ENCODE measurements at places on chromosomes 11 and 22. TPM values are rescaled to one million over a fixed set of nuclear protein-coding genes. Genes with fewer than 3 reads are reported as not detected.

DNA sequence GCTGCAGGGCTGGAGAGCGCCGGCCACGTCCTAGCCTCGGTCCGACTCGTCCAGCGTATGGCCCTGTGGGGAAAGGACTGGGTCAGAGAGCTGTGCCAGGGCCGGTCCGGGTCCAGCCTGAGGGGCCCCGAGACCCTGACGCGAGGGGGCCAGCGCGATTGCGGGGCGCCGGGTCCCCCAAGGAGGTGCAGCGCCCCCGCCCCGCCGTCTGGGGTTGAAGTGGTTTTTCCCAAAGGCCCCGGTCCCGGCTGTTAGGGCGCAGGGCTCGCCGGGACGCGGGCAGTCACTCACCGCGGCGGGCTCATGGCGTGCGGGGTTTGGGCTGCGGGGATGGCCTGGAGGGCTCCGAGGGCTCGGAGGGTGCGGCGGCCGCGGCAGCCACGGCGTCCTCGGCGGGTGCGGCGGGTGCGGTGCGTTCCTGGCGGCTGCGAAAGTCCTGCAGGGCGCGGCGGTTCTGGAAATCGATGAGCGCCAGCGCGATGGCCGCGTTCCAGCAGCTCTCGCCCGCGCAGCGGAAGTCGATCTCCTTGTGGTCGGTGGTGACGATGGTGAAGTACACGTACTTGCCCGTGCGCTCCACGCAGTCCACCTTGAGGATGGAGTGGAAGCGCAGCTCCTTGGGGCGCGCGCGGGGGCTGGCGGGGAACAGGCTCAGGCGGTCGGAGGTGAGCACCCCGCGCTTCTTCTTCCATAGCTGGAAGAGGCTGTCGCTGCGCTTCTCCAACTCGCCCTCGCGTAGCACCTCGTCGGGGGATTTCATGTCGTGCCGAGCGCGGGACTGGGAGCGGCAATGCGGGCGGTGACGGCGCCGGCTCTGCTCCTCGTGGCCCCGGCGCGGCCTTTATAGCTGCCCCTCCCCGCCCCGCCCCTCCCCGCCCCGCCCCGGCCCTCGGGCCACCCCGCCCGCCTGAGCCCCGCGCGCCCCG lies at the start of gene PHLDA2:
PHLDA2 (minus strand) TSS at position 816 of the 926 bp plus-strand sequence; CDS start at position 760, 56 bp downstream.
- DNase-seq = peak; percentile 55
- no peaks in the 10 kb centered on the region for H3K36me3 ChIP-seq
- H3K27ac ChIP-seq = no peak within 1 kb of the TSS
- H3K27me3 ChIP-seq = peaks cover 3% of the 10 kb centered on the region
- H3K4me3 ChIP-seq = peak within 1 kb of the TSS; percentile 61

- H3K4me1 ChIP-seq = no peaks in the 10 kb centered on the region
- H3K27ac ChIP-seq = no peak overlapping the region
- DNase-seq = no peak
- no peaks in the 10 kb centered on the region for H3K27me3 ChIP-seq
Measured at GRCh38 chr11:108787105-108787504, 122.2 kb downstream of the DDX10 start.

- no peak for DNase-seq
- no peaks in the 10 kb centered on the region for H3K27me3 ChIP-seq
- H3K4me3 ChIP-seq = no peak overlapping the region
Measured at GRCh38 chr11:34235591-34236071, 122.2 kb downstream of the ABTB2 start.

GRCh38 chr11:32334822-32335221 lies 100.5 kb downstream of the WT1 start:
- no peak for DNase-seq
- peaks cover 6% of the 10 kb centered on the region for H3K4me1 ChIP-seq
- no peak overlapping the region for H3K4me3 ChIP-seq
- no peak overlapping the region for H3K27ac ChIP-seq
- H3K36me3 ChIP-seq = no peaks in the 10 kb centered on the region
- H3K27me3 ChIP-seq = peaks cover 2% of the 10 kb centered on the region

DNA sequence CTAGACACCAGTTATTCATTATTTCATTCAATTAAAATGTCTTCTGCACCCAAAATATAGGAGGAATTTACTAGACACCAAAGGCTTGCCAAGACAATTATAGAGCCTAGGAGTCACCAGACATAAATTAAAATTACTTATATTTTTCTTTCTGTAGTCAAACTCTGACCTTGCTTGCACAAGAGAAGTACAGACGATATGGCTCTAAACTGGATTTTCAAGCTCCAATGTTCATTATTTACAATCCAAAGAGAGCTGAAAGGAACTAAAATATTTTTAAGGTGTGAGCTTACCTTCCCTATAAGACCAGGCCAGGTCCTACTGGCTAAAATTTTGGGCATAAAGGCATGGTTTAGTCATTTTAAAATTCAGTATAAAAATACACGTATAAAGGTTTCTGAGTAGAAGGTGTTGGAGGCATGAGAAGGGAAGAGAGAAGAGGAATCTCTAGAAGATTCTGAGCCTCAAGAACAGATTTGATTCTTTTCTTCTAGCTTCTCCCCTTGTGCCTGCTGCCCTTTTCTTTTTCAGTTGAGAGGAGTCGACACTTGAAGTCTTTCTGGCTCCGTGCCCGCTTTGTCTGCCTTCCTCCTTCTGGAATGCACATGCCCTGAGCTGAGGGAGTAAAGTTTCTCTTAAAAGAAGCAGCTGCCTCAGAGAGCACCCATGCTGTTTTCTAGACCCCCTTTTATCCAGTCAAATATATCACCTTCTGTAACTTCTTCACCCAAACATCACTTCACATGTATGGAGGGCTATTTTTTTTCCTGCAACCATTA lies 13.5 kb downstream of the C11orf97 start:
- H3K36me3 ChIP-seq = no peaks in the 10 kb centered on the region
- H3K27ac ChIP-seq = no peak overlapping the region
- H3K4me3 ChIP-seq = no peak overlapping the region
- no peaks in the 10 kb centered on the region for H3K4me1 ChIP-seq
- DNase-seq = no peak
- H3K27me3 ChIP-seq = no peaks in the 10 kb centered on the region

DNA sequence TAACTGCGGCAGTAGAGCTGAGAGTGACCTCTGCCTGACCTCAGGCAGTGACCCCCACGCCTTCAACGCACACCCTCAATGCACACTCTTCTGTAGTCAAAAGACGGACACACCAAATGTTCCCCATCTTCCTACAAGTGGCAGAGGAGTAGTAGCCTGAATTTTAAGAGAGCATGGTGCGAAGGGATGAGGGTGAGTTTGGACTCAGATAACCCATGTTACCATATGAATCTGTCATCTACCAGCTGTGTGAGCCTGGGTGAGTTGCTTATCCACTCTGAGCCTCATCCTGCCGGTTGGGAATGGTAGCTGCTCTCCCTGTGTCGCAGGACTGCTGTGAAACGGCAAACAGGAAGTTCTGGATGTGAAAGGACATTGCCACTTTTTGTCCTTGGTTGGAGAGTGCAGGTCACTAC lies 20.6 kb upstream of the ROBO3 start:
- no peak overlapping the region for H3K27ac ChIP-seq
- no peaks in the 10 kb centered on the region for H3K4me1 ChIP-seq
- no peak overlapping the region for H3K4me3 ChIP-seq
- peaks cover 16% of the 10 kb centered on the region for H3K27me3 ChIP-seq

GRCh38 chr22:19060356-19061009 lies 61.7 kb downstream of the DGCR2 start:
- H3K36me3 ChIP-seq = peaks cover 18% of the 10 kb centered on the region
- H3K27me3 ChIP-seq = no peaks in the 10 kb centered on the region
- no peaks in the 10 kb centered on the region for H3K4me1 ChIP-seq

STX5 gene
- total RNA-seq = 53.6 TPM

FXYD2 gene
- 5.6 TPM for total RNA-seq

BRSK2 gene
- 0.51 TPM for total RNA-seq

Measured in naive thymus-derived CD4-positive, alpha-beta T cell (primary cell).